ENCODE measurements at places on chromosomes 1 and 21.

GRCh38 chr1:245860657-245861544 is 646.2 kb downstream of the SMYD3 start:
- DNase-seq, result no peak

- DNase-seq, result no peak
Measured at GRCh38 chr1:87958201-87958600, 629.5 kb downstream of the LMO4 start.

- DNase-seq, result no peak
Measured at GRCh38 chr1:219710529-219711194, 97.8 kb upstream of the ZC3H11B start.

GRCh38 chr1:147273409-147274336 is 31.2 kb downstream of the CHD1L start:
- no peak for DNase-seq

DNA sequence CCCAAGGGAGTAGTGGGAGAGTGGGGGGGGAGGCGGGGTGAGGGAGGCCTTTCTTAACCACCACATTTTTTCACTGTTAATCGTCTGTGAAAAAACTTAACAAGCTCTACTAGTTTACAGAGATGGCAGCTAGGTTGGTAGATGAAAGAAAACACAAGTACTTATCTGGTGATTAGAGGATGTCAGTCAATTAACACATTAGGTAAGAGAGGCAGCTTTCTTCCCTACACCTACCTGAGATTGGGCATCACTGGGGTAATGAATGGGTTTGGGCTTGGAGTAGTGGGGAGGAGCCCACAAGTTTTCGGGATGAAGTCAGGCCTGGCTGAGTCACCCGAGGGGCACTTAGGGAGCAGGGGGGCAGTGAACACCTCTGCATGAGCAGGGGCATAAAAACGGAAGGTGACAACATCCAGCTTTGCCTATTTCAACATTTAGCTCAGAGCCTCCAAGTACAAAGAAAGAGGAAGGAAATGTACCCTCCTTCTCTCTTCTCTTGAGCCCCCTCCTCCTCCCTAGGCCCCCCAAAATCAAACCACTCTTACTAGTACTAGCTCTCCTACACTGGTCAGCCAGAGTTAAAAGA is 2.5 kb downstream of the LBR start:
- DNase-seq, result no peak

- no peak for DNase-seq
Measured at GRCh38 chr21:21712748-21713520, 714.7 kb downstream of the NCAM2 start.

GRCh38 chr1:19209439-19209989 is 552 bp downstream of the UBR4 start:
- no peak for DNase-seq

DNA sequence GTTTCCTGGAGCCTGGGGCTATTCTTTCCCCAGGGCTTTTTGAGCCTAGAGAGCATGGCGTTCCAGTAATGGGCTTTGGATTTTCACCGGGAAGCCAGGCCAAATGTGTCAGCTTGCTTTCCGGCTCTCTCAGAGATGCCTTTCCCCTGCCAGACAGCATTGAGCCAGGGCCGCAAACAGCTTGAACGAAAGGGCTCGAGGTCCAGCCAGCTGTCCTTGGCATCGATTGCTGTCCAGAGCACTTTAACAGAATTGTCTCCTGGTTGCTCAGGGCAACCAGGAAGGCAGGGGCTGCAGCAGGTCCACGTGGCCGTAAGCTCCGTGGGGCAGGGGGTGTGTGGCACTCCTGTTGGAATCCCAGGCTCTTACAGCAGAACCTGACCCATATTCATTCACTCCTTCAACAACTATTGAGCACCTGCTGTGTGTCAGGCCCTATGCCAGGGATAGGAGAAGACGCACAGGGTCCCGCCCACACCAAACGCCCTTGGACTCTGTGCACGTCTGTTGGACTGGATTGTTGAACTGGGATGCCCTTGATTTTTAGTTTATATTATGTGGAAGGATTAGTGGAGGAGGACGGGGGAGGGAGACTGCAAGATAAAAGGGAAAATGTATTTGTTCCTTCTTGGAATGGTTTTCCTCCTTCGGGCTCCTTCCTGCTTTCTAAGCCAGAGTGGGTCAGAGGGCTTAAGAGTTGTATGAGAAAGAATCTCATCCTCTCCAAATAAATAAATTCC is 38.7 kb upstream of the EFHD2 start:
- DNase-seq, result peak; percentile 55

- DNase-seq, result peak; percentile 25
Measured at GRCh38 chr21:25640202-25640942, 1.3 kb downstream of the JAM2 start.

DNA sequence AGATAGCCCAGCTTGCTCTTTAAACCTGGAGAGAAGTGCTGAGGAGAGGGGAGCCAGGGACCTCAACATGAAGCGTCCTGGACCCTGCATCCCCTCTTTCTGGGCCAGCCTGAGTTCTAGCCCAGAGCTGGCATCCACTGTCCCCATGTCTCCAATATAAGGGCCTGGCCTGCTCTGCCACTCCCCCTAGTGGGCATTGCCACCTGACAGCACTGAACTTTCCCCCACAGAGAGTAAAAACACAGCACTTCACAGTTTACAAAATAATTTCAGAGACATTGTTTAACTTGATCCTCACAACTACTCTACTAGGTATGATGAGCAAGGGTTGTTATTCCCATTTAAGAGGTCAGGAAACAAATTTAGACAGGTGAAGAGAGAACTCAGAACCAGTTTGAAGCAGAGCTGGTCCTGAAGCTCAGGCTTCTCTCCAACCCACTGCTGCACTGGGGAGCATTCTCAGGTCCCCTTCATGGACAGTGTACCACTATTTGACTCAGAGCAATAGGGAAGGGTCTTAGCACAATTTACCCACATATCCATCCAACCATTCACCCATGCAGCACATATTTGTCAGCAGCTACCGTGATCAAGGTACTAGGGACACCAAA is 151.2 kb downstream of the DMRTA2 start:
- DNase-seq, result peak; percentile 2

GRCh38 chr1:36855699-36856494 is 178.4 kb downstream of the GRIK3 start:
- no peak for DNase-seq

- no peak for DNase-seq
Measured at GRCh38 chr21:44086636-44087425, 20.4 kb upstream of the PWP2 start.

GRCh38 chr1:211641044-211641800 is 34.2 kb downstream of the NEK2 start:
- DNase-seq, result no peak

GRCh38 chr1:13664451-13664850 is 35.5 kb upstream of the PRDM2 start:
- DNase-seq, result no peak

- DNase-seq, result no peak
Measured at GRCh38 chr1:178961331-178961730, 64.4 kb upstream of the FAM20B start.

DNA sequence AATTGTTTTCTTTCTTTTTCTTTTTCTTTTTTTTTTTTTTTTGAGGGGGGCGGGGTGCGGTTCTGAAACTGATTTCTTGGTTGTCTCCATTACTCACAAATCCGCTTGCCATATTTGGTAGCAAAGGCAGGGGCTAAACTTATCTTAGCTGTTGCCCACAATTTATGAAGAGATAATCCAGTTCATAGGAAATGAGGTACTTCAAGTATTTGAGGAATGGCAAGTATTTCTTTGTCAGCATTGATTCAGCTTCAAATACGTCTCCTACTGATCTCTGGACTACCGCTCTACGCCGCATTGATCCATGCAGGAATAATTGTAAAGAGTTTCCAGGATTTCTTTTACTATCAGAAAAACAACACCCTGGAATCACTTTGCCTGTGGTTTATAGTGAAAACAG is 289.2 kb upstream of the DPYD start:
- no peak for DNase-seq

DNA sequence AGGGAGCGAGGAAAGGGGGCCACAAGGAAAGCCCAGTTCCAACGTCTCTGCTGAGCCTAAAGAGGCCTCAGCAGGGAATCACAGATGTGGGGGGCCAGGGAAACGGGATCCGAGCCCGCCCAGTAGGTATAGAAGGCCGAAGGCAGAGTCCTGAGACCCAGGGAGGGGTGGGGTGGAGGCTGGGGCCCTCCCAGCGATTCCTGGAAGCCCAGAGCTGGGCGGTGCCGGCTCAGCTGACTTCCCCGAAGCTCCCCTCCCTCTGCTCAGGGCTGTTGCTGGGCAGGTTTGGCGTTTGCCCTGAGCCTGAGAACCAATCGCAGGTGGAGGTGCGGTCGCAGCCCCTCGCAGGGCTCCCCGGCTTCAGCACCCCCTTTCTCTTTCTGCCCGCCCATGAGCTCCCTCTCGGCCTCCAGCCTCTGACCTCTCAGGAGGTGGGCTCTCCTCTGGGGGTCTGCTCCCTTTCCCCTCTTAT is 12.8 kb downstream of the ADAMTSL4 start:
- peak; percentile 75 for DNase-seq

DNA sequence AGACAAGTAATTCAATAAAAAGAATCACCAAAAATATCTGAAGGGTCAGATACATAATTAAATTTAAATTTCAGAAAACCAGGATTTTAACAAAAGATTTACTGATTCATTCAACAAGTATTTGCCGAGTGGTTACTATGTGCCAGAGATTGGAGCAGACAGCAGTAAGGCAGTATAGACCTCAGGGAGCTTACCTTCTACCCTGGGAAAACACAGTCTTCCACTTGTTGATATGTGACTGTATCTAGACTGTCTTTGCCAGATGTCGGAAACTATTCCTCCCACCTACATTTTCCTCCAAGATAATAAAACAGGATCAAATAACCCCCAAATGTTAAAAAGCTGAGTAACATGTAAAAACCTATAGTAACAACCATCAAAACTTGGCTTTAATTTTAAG is 6.2 kb downstream of the HNRNPR start:
- DNase-seq, result no peak

DNA sequence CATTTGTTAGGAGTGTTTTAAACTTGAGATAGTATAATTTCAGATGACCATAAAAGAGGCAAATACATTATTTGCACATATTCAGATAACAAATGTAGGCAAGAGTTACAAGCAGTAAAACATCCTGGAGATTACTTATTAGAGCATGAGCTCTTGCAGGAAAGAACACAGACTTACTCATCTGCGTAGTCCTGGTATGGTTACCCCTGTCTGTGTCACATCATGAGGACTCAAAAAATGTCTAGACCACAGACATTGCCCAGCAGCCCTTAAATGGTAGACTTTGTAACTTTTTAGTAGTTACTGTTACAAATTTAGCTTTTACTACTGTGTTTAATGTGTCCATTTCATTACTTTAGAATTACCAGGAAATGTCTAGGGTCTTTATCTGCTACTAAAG is 12.8 kb downstream of the CACHD1 start:
- DNase-seq, result no peak

GRCh38 chr1:45411510-45411899 is 71.3 kb upstream of the MUTYH start:
- DNase-seq, result no peak

DNA sequence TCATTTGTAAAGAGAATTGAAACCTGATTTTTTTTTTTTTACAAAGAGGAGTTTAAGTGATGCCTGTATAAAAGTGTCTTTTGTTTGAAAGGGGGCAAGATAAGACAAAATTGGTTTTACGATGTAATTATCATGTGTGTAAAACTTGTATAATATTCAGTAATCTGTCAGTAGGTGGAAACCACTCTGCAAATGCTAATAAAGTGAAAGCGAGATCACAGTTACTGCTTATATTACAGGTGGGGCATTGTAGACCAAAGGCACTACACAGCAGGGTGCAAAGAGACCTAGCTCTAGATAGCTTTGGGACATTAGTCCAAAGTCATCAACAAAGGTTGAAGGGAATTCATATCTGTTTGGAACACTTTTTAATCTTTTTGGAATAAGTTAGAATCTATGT is 174.2 kb downstream of the LHX8 start:
- DNase-seq, result no peak

- DNase-seq, result no peak
Measured at GRCh38 chr1:76101548-76101947, 27.0 kb downstream of the ST6GALNAC3 start.

GRCh38 chr21:44695641-44696040 is 1.3 kb upstream of the KRTAP10-12 start:
- DNase-seq, result no peak

DNA sequence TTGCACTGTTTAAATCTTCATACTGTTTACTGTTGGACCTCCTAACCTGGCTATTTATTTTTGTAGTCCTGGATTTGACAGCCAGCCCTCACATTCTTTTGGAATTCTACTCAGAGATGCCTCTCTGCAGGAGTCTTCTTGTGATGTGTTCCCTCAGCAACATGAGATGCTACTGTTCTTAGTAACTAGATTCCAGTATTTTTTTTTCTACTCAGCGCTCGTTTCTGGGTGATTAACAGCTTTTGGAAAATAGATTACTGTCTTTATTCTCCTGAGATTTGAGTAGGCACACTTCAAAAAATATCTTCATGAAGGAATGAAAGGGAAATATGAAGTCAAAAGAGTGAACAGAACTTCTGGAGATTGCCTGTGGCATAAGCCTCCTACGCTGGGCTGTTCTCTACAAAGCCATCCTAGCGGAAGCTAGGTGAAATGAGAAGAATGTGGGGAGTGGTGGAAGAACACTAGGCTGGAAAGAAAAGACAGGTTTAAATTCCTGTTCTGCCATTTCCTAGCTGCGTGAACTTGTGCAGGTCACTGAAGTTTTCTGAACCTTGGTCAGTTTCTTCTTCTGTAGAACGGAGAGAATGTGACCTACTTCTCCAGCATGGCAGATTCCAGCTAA is 75.9 kb downstream of the LRRC8C start:
- DNase-seq, result no peak

- no peak for DNase-seq
Measured at GRCh38 chr1:48105165-48105564, 108.0 kb upstream of the TRABD2B start.

DNA sequence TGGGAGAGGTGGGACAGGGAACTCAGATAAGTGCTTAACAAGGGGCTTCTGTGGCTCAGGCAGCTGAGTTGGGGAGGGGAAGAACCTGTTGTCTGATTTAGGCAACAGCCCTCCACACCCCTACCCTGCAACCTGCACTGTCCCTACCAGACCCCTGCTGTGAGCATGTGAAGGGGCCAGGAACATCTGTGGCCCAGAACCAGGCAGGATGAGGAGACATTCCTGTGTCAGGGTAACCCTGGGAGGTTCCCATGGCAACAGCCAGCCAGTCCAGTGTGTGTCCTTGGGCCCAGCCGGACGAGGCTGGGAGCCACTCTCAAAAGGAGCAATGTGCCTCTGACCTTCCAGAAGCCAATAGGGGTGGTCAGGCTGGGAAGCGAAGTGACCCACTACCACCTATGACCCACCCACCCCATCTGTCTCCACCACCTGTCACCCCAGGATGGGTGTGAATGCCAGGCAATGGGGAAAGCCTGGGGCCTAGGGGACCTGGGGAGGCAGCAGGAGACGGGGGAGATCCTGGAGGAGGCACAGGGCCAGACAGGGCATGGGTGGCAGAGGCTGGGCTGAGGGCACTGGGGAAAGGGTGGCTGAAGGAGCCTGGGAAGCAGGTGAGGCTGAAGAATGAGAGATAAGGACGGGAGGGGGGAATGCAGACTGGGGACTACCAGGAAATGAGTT is 5.0 kb upstream of the PMVK start:
- no peak for DNase-seq

DNA sequence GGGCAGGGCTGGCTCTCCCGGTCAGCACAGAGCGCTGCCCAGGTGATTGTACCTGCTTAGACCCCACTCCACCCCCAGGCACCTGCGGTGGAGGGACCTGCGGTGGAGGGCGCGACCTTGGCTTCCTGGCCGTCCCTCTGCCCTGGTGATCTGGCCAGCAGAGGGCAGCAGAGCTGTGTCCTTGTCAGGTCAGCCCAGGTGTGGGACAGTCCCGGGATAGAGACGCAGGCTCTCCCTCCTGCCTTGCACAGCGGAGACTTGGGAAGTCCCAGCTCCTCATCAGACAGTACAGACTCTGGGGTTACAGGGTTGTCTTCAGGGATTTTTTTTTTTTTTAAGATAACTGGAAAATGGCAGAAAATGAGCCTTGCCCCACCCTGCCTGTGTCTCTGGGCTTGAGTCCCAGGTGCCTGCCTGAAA is 10.0 kb downstream of the SLX9 start:
- peak; percentile 31 for DNase-seq
